ENCODE measurements at places on chromosomes 4 and X. TPM values are rescaled to one million over a fixed set of nuclear protein-coding genes. Genes with fewer than 3 reads are reported as not detected.

Gene CFP
- total RNA-seq, result 0.59 TPM

Gene HNRNPH2
- 57.1 TPM for total RNA-seq

Gene EGFL6
- total RNA-seq, result not detected

Gene FAM199X
- total RNA-seq, result 20.2 TPM

Gene TEX13B
- total RNA-seq, result not detected

Gene RASL11B
- 1.3 TPM for total RNA-seq

Gene CETN2
- total RNA-seq, result 9.4 TPM

Gene AIMP1
- total RNA-seq, result 49.7 TPM

Gene BRS3
- not detected for total RNA-seq

Gene USP17L17
- not detected for total RNA-seq

Gene TRIM60
- not detected for total RNA-seq

Gene SCOC
- total RNA-seq, result 18.4 TPM

Gene RBMX2
- total RNA-seq, result 25.2 TPM

Gene USP27X
- 5.3 TPM for total RNA-seq

Gene GPRASP1
- 22.5 TPM for total RNA-seq

Gene PDGFRA
- not detected for total RNA-seq

Gene LANCL3
- 0.12 TPM for total RNA-seq

Gene TSPAN7
- total RNA-seq, result not detected

Gene GAGE2A
- total RNA-seq, result not detected

Gene DGAT2L6
- not detected for total RNA-seq

Gene PTPN13
- 0.91 TPM for total RNA-seq

Gene FOXP3
- total RNA-seq, result not detected

Gene CCDC158
- not detected for total RNA-seq

Gene ELF4
- total RNA-seq, result 26.5 TPM

Gene TRAM1L1
- total RNA-seq, result not detected

Gene TMPRSS11D
- total RNA-seq, result not detected

Gene NUP62CL
- 3.2 TPM for total RNA-seq

Gene TSPAN5
- 5.3 TPM for total RNA-seq

Gene AMOT
- 5.2 TPM for total RNA-seq

Gene SPANXC
- total RNA-seq, result not detected

Gene GATA1
- total RNA-seq, result not detected
